Dermis blood vessel endothelial cell (primary cell): ENCODE measurements at places on chromosomes 4 and X.

- DNase-seq = no peak
Observed at GRCh38 chr4:2686379-2687265, 69.5 kb downstream of the TNIP2 start.

DNA sequence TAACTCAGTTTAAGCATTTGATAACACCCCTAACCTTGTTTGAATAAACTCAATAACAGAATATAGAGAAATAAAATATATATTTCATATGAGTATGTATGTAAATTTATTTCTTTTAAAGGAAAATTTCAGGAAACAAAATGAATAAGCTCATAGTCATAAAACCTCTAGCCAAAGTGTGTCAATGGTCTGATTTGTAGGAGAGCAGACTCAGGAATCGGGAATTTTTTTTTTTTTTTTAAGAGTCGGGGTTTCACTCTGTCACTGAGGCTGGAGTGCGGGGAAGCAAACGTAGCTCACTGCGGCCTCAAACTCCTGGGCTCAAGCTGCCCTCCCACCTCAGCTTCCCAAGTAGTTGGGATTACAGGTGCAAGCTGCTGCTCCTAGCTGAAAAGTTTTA lies 2.4 kb downstream of the PKD2 start:
- no peak for DNase-seq

DNA sequence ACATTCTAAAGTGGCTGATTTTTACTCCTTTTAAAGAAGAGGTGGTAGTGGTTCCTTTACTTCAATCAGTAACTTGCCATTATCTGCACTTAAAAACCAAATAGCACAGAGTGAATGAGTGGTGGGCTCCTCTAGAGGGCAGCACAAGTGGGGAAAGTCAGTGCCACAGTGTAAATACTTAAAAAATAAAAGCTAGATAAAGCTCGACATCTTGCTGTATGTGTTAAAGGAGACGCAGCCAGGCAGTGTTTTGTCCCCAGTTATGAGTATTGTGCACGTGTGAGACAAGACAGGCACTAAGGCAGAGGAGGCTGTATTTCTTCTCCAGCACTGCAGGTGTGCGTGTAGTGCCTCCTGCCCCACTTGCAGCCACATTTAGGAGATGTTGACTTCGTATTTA lies 24.6 kb downstream of the NAP1L5 start:
- DNase-seq = peak; percentile 68

DNA sequence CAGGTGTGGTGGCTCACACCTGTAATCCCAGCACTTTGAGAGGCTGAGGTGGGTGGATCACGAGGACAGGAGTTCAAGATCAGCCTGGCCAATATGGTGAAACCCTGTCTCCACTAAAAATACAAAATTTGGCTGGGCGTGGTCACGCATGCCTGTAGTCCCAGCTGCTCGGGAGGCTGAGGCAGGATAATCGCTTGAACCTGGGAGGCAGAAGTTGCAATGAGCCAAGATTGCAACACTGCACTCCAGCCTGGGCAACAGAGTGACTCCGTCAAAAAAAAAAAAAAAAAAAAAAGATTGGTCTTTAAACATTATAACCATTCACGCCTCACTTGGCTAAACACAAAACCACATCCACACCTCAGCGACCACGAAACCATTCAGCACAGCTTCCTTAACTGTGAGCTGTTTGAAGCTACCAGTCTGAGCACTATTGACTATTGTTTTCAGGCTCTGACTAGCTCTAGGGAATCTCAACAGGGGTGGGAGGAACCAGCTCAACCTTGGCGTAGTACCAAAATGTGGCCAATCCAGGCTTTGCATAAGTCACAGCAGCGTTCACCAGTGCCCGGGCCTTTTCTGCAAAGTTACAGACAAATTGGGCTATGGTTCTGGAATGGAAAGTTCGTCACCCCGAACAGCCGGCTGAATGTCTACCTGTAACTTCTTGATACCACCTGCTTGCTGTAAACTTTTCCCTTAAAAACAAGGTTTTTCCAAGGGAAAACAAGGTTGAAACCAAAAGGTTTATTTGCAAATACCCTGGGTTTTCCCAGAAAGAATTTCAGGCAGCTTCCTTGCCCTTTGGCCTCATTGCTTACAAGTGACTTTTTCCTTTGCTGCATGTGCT lies 73.6 kb upstream of the DHX15 start:
- peak; percentile 60 for DNase-seq

DNA sequence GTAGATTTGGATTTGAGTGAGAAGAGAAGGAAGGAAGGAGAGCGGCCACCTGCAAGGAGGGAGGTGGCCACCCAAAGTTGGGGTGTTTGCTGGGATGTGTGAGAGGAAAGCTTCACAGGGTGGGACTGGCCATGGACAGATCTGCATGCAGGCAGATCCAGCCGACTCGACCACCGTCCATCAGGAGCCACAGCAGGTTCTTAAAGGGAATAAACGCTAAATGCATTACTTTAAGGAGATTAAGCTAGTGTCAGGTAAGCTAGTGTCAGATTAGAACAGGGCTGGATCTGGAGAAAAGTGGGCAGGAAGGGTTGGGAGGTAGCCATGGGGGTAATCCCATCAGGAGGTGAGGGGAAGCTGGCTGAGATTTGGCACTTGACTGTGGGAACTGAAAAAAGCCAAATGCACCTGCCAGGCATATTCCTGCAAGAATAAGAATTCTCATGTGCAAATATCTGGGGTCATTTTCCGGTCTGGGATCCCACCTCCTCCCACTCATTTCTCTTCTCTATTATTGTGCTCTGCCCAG lies 79.6 kb downstream of the MGST2 start:
- DNase-seq = no peak

GRCh38 chr4:140220058-140220457 lies 66.1 kb upstream of the MAML3 start:
- no peak for DNase-seq

GRCh38 chr4:22021106-22021505 lies 72.5 kb upstream of the KCNIP4 start:
- no peak for DNase-seq

GRCh38 chr4:94961420-94961819 lies 203.7 kb downstream of the BMPR1B start:
- no peak for DNase-seq

GRCh38 chrX:53290441-53291041 lies 9.2 kb upstream of the IQSEC2 start:
- DNase-seq = no peak

DNA sequence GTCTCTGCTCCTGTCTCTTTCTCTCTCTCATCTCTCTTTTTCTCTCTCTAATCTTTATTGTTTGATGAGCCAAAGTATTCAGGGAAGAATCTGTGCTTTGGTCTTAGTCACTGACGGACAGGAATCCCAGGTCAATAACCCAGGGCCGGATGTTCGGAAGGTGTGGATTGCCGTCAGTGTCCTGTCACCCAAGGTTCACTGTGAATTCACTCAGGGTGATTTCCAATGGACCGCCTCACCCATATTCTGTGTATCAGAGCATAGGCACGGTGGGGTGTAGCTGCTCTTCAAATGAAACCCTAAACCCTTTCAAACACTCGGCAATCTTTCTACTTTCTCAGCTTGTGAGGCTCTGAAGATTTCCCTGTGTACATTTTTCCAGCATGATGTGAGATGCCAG lies 144.6 kb upstream of the GPC4 start:
- no peak for DNase-seq

GRCh38 chr4:19523964-19524363 lies 727.7 kb upstream of the SLIT2 start:
- DNase-seq = no peak

GRCh38 chr4:64001229-64001898 lies 407.9 kb downstream of the TECRL start:
- no peak for DNase-seq
